OCI-M1 (cell line): ENCODE measurements at places on chromosomes 12 and 14.

DNA sequence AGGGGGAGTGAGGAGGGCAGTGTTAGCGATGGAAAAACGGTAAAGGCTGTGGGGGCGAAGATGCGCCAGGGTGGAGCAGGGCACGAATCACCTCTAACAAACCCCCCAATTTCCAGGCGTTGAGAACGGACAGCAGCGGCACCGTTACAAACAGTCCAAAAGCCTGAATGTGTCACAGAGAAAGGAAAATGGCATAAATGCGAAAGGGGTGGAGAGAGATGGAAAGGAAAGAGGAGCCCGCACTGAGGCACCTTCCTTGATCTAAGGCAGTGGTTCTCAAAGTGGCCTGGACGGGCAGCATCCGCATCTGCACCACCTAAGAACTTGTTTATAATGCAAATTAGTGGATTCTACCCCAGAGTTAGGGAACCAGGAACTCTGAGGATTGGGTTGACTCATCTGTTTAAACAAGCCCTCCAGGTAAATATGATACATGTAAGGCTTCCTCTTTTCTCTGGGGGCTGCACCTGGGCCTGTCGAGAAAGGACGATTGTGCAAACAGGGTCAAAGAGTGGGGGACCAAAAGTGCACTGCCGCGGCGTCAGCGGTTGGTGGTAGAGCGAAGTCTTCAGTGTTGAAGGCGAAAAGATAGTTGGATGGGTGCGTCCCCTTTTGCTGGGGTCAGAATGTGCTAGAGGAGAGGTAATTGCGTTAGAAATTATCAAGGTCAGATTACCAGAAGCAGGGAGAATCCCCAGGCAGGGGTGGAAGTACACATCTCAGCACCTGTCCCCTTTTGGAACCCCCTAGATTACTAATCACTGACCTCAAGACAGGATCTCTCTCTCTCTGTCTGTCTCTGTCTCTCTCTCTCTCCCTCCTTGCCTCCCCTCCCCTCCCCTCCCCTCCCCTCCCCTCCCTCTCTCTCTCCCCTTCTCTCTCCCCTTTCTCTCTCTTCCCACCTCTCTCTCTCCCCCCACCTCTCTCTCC, 1.3 kb upstream of the KCNH5 start:
- DNase-seq, result no peak

DNA sequence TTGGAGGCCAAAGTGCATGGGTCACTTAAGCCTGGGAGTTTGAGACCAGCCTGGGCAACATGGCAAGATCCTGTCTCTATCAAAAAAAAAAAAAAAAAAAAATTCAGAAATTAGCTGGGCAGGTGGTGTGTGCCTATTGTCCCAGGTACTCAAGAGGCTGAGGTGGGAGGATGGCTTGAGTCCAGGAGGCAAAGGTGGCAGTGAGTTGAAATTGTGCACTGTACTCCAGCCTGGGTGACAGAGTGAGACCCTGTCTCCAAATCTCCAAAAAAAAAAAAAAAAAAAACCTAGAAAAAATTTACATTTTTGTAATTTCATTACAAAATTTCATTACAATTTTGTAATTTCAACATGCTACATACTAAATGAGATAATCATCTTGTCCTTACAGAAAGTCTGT, 42.7 kb downstream of the SYNE2 start:
- no peak for DNase-seq

DNA sequence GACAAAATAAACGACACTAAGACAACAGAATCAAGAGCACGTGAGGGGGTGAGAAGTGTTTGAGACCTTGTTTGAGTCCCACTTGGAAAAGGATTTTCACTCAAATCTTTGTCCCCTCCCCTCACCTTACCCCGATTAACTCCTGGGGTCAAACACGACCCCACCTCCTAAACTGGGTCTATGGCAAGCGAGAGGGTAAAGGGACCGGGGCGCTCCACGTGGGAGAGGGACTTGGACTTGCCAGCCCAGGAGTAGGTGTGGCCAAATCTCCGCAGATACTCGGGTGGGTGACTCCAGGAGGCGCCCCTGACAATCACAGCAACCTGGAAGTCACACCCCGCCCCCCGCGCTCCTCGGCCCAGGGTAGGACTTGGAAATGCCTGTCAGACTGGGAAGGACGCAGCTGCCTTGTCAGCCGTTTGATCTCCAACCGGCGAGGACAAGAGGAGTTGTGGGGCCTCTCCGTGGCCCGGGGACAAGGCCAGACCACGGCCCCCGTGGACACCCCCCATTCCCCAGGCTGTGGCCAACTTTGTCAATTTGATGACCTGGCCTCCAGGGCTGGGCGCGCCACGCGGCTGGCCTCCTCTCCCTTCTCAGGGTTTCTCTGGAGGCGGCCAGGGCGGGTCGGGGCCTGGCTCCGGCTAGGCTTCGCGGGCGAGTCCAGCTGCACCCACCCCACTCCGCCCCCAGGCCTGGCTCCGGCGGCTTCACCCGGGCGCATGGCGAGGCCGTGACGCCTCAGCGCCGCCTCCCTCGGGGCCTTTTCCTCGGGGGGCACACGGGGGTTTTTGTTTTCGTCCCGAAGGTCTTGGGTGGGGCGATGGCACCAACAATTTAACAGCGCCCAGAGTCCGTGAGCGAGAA, 1.1 kb upstream of the BCL11B start:
- DNase-seq, result no peak

DNA sequence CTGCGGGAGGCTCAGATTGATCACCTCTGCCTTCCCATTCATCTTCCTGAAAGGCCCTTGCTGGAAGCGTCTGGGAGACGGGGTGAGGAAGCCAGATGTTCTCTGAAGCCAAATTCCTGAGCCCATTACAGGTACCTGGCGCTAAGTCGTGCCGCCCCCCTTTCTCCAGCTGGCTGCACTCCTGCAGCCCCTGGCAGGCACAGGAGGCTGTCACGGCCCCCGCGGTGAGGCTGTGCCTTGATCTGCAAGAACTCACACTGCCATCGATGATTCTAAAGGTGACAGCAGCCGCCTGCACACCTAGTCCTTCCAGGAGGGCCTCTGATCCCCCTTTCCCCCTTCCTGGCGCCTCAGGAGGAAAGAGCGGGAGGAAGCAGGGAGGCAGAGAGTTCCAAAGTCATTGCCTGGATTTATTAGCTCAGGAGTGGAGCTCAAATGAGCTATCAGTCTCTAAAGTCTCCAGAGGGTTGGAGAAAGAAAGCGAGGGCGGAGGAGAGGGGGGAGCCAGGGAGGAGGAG, 106.9 kb downstream of the RFLNA start:
- DNase-seq, result no peak

- no peak for DNase-seq
Observed at GRCh38 chr14:96274543-96274942, 18.5 kb downstream of the BDKRB1 start.

DNA sequence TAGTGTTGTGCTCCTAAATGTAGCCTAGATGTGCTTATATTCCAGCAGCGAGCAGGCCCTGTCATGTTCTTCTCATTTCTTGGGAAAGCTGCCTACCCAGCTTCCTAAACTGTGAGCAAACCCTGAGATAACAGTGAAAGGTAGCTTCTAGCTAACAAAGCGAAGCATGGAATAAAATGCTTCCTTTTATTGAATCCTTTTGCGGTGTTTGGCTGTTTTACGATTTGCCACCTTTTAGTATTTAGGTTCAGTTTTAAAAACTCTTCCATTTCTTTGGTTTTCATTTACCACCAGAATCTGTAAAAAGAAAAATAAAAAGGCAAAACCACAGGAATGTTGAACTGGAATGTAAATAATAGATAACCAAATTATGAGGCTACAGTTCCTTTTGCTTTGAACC, 5.0 kb upstream of the PKP2 start:
- DNase-seq, result no peak

DNA sequence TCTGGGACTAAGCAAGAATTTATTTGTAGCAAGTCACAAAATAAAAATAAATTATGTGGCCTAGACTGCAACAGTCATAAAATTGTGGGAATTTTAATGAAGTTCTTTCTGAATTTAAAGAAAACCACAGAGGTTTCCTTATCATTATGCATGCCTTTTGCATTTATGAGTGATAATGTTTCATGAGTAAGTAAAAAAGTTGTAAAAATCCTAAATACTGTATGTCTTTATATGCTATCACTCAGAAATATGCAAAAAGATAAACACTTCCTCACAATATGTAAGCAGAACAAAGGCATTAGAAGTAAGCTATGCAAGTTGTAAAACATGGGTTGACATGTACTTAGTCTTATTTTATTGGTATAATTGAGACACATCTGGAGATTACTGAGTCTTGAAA, 239.4 kb upstream of the PDE3A start:
- DNase-seq, result peak; percentile 24

DNA sequence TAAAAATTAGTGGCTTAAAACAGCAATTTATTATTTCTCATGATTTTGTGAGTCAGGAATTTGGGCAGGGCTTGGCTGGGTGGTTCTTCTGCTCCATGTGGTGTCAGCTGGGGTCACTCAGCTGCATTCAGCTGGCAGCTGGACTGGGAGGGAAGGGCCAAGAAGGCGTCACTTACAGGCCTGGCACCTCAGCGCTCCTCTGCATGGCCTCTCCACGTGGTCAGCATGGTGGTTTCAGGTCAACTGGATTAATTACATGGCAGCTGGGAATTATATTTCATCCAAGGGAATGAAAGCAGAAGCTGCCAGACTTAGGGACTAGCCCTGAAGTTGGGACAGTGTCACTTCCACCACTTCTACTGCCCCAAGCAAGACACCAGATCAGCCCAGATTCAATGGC, 27.5 kb upstream of the IRF2BPL start:
- DNase-seq, result no peak

- no peak for DNase-seq
Observed at GRCh38 chr14:34199585-34199984, 248.7 kb upstream of the EGLN3 start.

DNA sequence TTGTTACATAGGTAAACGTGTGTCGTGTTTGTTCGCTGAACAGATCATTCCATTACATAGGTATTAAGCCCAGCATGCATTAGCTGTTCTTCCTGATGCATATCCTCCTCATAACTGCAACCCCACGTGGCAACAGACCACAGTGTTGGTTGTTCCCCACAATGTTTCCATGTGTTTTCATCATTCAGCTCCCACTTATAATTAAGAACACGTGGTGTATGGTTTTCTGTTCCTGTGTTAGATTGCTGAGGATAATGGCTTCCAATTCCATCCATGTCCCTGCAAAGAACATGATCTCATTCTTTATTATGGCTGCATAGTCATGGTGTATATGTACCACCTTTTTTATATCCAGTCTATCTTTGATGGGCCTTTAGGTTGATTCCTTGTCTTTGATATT, 1071.1 kb downstream of the SLC16A7 start:
- DNase-seq, result no peak

DNA sequence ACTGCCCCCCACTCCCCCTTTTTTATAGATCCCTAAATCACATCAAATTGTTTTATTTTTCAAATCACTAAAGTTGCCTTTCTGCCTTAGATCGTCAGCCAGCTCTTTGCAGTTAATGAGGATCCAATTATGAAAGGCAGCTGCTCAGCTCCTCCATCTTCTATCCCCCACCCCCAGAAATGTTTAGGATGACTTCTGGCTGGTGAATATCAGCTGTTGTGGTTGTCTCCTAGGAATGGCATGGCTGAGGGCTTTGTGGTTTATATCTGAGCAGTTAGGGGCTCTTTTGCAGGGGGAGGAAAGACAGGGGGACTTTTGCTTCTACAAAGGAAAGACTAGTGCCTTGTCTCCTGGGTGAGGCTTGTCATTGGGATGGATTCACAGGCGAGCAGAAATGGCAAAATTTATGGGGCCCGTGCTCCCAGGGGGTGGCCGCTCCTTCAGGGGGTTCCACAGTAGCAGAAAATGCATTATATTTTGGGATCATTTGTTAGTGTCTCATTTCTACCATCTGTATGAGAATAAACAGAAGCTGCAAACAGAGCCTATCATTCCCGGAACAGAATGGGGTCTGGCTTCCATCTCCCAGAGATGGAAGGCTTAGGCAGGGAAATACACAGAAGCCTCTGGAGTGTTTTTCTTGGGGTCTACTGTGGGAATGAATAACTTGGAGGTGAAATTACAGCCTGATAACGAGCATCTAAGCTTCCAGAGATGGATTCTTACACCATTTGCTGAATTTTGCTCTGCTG, 6.5 kb downstream of the JDP2 start:
- DNase-seq, result no peak

DNA sequence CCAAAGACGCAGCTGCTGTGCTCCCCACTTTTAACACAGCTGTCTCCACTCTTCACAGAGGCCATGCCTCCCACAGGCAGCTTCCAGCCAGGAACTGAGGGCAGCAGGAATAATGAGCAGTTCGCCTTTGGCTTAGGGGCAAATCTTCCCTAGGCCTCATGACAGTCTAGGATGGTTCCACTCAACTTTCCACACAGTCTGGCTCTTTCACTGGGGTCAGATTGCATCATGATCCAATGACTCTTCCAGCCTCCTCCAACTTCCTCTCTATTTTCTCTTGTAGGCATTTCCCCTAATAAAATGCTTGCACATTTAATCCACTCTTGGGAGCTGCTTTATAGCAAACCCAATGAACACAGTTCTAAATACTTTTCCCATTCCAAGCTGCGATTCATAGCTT, 271.6 kb upstream of the ATP2B1 start:
- DNase-seq, result peak; percentile 36

DNA sequence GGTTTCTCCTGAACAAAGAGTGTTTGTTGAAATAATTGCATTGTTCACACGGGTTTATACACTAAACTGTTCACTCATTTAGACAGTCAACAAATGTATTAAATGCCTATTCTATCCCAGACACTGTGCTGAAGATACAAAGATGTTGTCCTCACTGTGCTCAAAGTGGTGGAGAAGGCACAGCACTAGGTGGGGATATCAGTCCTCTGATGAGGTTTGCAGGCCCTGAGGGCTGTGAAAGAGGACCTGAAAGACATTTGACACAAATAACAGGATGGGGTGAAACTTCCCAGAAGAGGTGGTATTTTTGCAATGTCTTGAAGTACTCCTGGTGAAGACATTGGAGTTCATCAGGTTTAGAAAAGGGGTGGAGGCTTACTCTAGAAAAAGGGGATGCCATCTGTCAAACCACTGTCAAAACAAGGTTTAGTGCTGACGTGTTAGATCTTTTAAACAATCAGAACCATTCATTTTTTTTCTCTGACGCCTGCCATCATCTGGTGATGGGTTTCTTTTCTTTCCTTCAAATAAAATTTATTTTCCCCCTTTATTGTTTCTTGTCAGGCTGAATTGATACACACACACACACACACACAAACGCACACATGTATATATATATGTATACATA, 69.5 kb downstream of the ACSS3 start:
- no peak for DNase-seq

- peak; percentile 57 for DNase-seq
Observed at GRCh38 chr12:112381406-112381882, 787 bp downstream of the HECTD4 start.

- peak; percentile 9 for DNase-seq
Observed at GRCh38 chr14:63510538-63510937, 32.6 kb downstream of the PPP2R5E start.

- no peak for DNase-seq
Observed at GRCh38 chr14:98914942-98915341, 357.1 kb downstream of the BCL11B start.

- DNase-seq, result peak; percentile 14
Observed at GRCh38 chr12:25041006-25041741, 92.3 kb upstream of the BCAT1 start.

DNA sequence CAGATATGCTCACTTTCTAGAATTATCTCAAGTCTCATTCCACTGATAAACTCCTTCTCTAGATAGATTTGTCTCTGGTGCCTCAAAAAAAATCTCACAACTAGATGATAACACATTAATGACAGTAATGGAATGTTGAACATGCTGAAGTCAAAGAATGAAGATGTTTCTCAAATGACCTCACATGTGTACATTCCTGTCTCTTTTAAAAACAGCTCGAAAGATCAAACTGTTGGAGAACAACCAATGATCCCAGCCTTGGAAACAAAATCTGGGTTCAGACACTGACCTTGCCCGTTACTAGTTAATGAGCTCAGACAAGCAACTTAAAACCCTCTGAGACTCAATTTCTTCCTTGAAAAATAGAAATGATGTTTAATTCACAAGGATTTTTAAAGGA, 44.7 kb upstream of the KCNJ8 start:
- no peak for DNase-seq
